CD4-positive, alpha-beta T cell treated with Interleukin-17A for 1 hour (primary cell): ENCODE measurements at places on chromosomes 2 and 18.

GRCh38 chr2:98452396-98453027 lies 7.9 kb downstream of the INPP4A start:
- DNase-seq = no peak

GRCh38 chr2:100293341-100294161 lies 28.8 kb downstream of the LONRF2 start:
- no peak for DNase-seq

- no peak for DNase-seq
Measured at GRCh38 chr2:239249776-239250175, 151.0 kb downstream of the HDAC4 start.

GRCh38 chr2:144270951-144271350 lies 249.0 kb downstream of the ZEB2 start:
- DNase-seq = no peak

DNA sequence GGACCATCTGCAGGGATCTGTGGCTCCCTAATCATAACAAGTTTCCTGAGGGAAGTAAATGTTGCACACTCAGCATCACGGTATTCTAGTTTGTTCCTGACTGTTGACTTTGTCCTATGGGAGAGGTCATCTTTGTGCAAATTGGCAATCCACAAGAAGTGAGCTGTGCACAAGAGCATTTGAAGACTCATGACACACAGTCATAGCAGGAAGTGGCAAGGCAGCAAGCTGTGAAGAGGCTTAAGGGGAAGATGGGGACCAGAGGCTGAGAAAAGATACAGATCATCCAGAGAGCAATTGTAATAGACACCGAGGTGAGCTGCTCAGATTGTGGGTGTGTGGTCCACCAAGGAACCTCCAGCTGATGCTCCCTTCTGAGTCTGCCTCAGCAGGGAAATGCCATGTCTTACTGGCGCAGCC lies 2.7 kb downstream of the TNP1 start:
- DNase-seq = no peak
